Neural crest cell (in vitro differentiated cells): ENCODE measurements at places on chromosomes 7 and 10. TPM values are rescaled to one million over a fixed set of nuclear protein-coding genes. Genes with fewer than 3 reads are reported as not detected.
A peak's percentile ranks its signal among the peaks of the same experiment; 100 is the strongest.

- no peak for DNase-seq
Measured at GRCh38 chr7:14229047-14229446, 239.6 kb upstream of the ETV1 start.

DNA sequence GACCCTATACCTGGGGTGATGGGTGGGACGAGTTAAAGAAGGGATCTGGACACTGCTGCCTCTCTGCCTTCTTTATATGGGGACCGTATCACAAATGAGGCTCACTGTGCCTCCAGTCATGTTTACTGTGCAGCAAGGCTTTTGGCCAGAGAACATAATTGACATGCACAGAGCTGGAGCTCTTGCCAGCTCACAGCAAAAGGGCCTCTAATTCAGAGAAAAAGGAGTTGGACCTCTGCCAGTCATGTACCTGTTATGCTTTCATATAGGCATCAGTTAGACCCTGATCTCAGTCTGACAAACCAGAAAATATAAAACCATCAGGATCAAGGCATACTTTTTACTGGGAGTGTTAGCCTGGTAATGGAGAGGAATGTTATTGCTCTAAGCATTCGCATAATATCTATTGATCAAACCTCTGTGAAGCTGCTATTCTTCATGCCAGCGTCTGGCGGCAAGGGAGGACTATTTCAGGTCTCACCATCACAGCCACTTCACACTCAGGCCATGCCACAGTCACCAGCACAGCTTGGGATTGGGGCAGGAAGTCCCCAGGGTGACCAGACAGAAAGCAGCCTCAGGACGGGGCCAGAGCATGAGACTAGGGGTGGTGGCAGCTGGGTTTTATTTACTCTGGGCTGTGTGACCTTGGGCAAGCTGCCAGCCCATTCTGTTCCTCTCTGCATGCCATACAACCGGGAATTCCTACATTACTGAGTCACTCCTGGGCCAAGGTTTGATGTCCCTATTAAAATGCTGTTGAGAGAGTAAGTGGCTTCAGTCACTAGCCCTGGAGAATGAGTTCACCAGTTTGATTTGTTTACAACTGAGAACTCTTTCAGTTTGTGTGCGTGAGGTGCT is 90.1 kb downstream of the NPSR1 start:
- no peak for DNase-seq

DNA sequence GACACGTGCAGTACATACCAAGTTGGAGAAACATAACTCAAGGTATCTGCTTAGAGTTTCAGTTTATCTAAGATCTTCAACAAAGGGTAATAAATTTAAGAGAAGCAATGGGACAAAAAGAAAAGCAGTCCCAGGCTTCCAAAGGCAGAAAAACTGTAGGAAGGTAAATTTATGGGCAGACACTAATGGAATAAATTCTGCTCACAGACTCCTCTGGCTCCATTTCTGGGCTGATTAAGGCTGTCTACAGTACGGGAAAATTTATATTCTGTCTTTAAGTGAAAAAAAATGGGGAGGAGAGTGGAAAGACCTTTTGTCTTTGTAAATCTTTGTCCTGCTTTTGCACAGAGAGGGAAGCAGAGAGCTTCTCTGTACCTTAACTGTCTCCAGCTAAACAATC is 587.5 kb upstream of the IGFBP3 start:
- no peak for DNase-seq

Gene ZNF117
- 26.0 and 27.7 TPM in 2 replicates for total RNA-seq

DNA sequence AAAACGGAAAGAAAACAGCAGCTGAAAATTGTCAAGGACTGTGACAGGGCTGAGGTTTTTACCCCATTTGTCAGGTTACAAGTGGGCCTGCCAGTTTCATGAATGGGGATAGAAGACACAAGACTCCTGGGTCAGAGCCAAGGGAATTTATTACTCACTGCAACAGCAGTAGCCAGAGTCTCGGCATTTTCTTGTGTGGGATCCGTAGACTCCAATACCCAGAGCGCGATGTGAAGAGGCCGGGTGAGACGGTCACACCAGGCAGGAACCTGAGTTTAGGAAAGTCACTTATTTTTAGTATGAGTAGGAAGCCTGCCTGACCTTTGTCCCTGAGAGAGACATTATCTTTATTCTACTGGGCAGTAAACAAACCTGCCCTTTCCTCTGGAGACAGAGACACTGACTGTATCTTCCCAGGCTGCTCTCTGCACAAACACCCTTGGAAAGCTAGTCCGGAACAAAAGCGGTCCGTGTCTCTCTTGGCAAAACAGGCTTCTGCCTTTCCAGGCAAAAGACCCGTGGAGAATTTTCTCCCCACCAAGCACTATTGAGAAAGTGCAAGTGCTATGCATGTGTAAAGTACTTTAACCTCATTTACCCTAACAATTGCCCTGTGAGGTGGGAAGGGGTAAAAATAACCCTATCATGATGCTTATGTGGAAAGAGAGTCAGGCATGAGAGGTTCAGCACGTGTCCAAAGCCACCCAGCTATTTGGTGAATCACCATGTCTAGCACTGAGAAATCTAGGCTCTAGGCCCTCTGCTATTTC is 58.4 kb downstream of the JCAD start:
- no peak for DNase-seq

GRCh38 chr7:48388911-48389310 is 217.7 kb downstream of the ABCA13 start:
- DNase-seq, result no peak

Gene ATP5F1C
- 241 and 245 TPM in 2 replicates for total RNA-seq

Gene IRF5
- not detected in 2 replicates for total RNA-seq

DNA sequence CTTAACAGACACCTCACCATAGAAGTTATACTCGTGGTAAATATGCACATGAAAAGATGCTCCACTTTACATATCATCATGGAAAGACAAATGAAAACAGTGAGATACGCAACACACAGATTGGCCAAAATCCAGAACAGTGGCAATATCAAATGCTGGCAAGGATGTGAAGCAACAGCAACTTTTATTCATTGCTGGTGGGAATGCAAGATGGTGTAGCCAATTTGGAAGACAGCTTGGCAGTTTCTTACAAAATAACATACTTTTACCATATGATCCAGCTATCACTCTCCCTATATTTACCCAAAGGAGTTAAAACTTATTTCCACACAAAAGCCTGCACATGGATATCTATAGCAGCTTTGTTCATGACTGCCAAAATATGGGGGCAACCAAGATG is 46.4 kb downstream of the SGCE start:
- no peak for DNase-seq

Gene CLDN3
- total RNA-seq, result 0.19 TPM in 1 of 2 replicates, not detected in the other

DNA sequence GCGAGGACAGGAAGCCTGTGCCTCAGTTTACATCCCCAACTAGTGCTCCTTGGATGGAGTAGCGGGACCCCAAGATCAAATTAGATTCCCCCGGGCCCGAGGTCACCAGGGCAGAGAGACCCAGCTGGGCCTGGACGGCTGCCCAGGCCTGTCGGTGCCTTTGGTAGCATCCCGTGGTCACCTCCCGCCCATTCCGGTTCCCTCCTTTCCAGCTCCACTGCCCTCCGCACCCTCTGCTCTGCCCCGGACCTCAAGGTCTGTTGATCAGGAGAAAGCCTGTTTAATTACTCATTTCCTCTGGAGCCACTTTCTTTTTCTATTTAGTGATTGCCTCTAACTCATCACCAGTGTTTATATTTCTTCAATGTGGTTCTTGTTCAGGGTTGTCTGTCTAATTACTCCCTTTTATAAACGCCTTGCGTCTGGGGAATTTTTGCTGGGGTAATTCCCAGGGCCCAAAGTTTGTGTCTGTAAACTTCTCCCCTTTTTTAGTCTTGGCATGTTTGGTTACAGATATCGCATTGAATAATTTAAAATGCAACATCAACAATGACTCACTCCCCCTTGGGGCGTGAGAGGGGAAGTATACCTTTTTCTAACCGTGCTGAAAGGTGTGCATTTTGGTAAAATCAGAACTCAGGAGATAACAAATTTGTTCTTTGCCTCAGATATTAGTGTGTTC is 1.9 kb downstream of the FOXK1 start:
- DNase-seq, result no peak

DNA sequence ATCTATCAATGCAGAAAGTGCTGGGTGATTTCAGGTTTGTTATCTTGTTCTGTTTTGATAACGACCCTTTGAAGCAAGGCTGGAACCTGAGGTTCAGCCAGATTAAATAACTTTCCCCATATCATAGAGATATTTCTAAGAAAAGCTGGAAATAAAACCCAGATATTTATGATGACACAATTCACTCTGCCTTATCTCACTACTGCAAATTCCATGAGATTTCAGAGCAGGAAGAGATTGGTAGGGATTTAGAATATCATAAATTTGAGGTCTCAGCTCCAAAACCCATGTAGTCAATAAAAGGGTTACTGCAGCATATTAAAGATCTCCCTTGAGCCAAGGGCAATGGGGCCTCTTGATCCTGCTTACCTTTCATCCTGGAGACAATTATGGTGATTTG is 692.5 kb upstream of the IGFBP3 start:
- DNase-seq, result no peak

DNA sequence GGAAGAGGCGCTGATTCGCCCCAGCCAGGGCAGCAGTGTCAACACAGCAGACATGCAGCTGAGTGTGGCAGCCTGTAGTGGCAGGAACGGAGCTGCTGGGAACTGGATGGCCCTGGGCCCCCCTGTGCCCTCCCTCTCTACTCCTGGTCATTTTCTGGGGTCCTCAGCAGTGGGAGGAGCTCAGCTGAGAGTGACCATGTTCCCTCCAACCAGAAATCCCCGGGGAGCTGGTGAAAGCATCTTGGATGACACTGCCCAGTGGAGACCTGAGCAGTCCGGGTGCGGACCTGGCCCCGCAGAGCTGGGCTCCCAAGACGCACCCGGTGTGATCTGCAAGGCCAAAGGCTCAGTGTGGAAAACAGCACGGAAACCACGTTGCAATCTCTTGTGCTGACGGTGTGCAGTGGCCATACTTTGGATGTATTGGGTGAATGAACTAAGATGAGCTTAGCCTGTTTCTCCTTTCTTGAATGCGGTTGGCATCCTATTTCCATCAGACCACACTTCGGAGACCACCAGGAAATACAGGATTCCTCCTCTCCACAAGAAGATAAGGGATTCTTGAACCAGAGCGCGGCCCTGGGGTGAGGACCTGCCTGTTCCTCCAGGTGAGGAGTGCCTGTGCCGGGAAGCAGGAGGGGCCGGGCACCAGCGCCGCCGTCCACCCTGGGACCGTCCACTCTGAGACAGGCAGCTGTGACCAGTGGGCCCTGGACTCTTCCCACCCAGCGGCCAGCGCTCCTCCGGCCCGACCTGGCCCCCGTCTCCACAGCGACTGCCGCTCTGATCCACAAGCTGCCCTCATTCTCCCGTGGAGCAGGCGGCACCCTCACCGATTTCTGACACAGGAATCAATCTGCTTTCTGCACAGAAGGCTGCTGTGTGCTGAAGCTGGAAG is 93.5 kb upstream of the DIP2C start:
- DNase-seq, result peak; percentile 1

Gene KIAA1217
- 8.8 and 10.5 TPM in 2 replicates for total RNA-seq

DNA sequence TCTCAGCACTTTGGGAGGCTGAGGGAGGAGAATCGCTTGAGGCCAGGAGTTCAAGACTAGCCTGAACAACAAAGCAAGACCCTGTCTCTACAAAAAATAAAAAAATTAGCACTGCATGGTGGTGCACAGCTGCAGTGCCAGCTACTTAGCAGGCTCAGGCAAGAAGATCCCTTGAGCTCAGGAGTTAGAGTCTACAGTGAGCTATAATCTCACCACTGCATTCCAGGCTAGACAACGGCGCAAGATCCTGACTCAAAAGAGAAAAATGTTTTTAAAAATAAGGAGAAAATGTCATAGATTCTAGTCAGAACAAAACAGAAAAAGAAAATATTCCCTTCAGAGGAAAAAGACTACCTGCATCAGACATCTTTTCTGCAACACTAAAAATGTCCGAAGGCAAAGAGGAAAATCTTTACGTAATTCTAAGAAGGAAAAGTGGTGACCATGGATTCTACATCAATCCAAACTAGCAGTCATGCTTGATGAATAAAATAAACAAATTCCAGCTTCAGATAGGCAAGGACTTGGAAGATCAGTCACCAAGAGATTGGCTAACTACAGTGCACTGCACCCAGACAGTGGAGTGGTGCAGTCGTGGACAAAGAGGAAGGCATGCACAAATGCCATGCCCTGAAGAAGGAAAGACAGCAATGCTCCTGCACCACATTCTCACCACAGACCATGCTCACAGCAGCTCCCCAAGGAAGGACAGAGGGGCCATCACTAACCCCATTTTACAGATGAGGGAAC is 54.3 kb downstream of the ERCC6 start:
- DNase-seq, result no peak

Gene PAXIP1
- 31.1 and 32.1 TPM in 2 replicates for total RNA-seq

DNA sequence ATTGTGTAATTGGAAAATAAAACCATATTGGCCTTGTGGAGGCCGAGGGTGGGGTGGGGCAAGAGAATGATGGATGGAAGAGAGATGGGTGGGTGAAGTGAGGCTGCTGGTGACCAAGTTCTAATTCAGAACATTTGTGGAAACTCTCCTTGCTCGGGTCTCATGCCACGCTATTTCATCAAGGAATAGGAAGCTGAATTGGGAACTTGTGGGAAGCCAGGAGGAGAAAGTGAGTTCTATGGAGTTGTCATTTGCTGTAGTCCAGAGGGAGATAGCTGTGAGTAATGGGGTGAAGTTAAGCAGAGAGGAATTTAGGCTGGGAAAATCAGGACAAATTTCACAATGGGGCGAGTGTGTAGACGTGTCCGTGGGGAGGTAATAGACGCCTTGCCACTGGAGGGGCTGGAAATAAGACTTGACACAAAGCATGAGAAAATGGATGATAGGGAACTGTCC is 339.2 kb downstream of the LRMDA start:
- no peak for DNase-seq
